ENCODE measurements at places on chromosomes 6 and 20.
A peak's percentile ranks its signal among the peaks of the same experiment; 100 is the strongest.

DNA sequence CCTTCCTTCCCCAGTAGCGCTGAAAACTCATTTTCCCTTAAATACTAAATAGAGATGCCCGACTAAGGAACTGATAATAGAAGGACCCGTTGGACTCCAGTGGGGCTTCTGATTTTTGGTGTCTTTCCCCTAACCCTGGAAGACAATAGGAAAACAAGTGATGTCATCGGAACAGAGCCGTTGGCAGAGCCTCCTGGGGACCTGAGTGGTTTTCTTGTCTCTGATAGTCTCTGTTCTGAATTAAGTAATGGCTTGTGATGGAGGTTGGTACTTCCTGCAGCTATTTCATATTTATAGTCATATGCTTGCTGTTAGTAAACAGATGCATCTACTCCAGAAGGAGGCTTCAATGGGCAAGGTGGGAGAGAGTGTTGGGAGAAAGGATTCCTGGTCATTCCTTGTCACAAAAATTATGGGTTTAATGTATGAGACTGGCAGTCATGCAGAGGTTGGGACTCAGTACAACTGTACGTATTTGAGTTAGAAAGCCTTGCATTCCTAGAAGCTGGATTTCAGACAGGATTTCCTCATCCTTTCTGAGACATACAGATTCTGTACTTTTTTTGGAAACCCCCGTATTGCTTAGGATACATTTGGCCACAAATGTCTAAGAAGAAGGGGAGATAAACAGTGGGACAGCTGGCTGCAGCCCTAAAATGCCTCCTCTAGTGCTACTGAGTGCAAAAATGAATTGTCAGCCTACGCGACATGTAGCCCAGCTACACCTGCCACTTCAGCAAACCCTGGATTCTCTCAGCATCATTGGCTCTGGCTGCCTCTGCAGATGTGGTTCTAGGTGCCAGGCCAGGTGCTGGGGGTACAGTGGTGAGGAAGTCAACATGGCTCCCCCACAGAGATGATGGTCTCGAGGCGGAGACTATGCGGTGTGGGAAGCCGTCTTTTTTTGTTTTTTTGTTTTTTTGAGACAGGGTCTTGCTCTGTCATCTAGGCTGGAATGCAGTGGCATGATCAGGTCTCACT lies 38.1 kb downstream of the CDS2 start:
- DNase-seq: no peak

- DNase-seq: no peak
Measured at GRCh38 chr6:169487579-169488436, 214.0 kb downstream of the WDR27 start.

GRCh38 chr6:132489376-132489775 lies 23.5 kb downstream of the STX7 start:
- no peak for DNase-seq

GRCh38 chr6:8881663-8882062 lies 446.3 kb upstream of the SLC35B3 start:
- DNase-seq: no peak

DNA sequence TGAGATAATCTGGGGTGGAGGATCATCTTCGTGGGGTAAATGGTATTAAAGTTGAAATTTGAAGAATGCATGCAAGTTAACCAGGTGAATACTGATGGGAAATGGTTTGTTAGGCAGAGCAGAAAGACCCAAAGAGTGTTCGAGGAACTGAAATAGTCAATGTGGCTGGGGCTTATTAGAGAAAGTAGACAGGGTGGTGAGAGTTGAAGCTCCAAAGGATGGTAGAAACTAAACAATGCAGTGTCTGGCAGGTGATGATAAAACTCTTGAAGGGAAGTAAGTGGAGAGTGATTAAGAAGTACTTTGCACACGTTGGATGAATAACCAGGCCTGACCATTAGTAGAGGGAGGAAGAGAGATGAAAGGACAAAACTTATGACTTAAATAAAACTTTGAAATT lies 39.8 kb upstream of the CENPW start:
- no peak for DNase-seq

DNA sequence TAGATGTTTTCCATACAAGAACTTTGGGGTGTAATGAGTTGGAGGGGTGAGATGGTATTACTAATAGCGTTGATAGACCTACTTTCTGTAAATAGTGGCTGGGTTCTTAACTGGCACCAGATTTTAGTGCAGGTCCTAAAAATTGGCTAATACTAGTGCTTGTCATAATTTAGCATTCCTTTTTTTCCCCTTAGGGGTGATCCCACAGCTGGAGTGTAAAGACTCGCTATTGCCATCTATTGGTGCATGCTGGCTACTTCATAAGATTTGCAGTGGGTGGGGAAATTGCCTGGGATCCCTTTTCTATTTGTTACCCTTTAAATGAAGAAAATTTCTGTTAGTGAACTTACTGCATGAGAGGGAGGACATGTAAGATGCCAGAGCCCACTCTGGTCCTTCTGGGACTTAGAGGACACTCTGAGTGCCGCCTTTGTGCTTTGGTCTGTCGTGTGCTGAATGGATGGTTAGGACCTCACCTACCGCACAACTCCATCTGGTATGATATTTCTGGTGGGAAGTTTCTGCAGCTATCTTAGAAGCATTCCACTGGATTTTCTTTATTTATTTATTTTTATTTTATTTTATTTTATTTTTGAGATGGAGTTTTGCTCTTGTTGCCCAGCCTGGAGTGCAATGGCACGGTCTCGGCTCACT lies 195.5 kb downstream of the JARID2 start:
- DNase-seq: peak; percentile 14

GRCh38 chr6:156828280-156828703 lies 51.1 kb downstream of the ARID1B start:
- no peak for DNase-seq

- DNase-seq: no peak
Measured at GRCh38 chr6:10478187-10479040, 42.7 kb upstream of the GCNT2 start.

DNA sequence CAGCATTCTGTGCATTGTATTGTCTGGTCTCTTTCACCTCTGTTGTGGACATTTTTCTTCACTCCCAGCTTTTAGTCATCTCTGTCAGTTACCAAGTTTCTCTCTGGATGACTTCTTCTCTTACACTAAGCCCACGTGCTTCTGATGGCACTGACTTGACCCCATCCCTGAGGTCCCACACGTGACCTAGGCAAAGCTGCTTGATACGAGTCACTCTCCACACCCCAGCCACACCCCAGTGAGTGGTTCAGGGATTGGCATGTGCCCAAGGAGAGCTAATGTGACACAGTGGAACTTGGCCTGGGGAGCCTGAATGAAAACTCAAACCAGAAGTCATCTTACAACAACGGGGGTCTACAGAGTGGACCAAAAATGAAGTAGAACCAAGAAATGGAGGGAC lies 32.2 kb downstream of the HTR1E start:
- no peak for DNase-seq

- DNase-seq: no peak
Measured at GRCh38 chr6:56962441-56962840, 7.5 kb downstream of the BEND6 start.
